ENCODE measurements at places on chromosomes 1 and 21.

DNA sequence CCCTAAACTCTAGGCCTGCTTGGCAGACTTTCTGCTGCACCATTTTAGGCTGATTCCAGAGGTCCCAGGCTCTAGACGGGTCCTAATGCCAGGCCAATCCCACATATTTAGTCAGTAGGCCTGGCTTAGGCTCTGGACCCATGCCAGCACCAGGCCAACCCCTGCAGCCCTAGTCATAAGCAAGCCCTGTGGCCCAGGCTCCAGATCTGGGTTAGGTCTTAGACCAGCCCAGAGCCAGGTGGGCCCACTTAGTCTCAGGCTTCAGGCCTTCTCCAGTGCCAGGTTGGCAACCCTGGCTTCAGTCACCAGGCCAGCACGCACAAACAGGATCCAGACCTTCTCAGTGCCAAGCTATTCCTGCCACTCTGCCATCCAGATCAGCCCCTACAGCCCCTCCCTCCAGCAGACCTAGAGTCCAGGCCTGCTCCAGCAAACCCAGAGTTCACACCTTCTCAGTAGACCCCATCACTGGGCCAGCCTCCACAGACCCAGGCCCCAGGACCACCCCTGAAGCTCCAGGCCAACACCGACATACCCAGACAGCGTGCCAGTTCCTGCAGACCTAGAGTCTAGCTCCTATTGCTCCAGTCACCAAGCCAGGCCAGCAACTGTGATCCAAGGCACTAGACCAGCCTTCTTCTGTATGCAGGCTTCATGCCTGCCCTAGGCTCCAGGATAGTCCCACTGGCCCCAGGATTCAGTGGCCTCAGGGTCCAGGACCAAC lies 467.6 kb downstream of the RWDD3 start:
- DNase-seq, result no peak

- DNase-seq, result no peak
Measured at GRCh38 chr1:8911416-8912309, 33.2 kb upstream of the ENO1 start.

- DNase-seq, result no peak
Measured at GRCh38 chr1:2318314-2319278, 72.8 kb downstream of the MORN1 start.

DNA sequence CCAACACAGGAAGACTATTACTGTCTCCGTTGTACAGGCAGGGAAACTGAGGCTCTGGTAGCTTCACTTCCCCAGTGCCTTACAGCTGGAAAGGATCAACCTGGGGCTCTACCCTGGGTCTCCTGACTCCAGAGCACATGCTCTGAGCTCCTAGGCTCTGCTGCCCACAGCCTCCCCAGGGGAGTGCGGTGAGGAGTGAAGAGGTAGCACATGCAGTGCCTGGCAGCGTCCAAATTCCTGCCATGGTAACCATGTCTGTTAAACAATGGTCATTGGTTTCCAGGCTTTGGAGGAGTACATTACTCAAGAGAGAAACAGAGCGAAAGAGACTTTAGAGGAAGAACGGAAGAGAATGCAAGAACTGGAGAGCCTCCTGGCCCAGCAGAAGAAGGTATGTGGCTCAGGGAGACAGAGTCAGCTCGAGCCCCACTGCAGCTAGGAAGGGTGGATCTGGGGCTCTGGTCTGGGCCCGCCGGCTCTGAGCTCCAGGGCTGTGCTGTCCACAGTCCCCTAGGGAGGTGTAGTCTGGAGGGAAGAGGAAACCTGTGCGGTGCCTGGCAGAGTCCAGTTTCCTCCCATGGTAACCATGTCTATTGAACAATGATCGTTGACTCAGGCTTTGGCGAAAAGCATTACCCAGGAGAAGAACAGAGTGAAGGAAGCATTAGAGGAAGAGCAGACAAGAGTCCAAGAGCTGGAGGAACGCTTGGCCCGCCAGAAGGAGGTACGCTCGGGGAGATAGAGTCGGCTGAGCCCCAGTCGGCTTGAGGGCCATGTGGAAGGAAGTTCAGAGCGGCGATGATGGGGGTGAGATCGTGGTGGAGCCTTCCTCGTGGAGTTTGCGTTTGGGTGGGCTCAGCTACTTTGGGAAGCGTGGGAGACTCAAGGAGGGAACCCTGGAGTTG lies 64.6 kb upstream of the EFHD2 start:
- DNase-seq, result no peak

- no peak for DNase-seq
Measured at GRCh38 chr21:35780983-35781382, 279.3 kb downstream of the SETD4 start.

DNA sequence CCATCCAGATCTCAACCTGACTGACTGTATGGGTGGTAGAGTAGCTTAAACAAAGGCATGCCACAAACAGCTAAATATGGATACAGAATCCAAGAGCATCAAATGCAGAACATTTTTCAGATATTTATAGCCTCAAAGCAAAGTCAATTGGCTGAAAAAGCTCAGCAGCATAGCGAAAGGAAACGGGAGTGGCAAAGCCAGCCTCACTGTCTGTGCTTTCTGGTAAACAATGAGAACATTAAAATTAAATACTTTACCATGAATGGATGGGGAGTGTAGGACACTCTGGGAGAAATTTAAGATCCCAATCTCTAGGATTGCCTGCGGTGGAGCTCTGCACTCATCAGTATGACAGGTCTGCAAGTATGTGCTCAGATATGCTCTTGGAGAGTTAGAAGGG lies 4.4 kb downstream of the RASAL2 start:
- DNase-seq, result no peak

DNA sequence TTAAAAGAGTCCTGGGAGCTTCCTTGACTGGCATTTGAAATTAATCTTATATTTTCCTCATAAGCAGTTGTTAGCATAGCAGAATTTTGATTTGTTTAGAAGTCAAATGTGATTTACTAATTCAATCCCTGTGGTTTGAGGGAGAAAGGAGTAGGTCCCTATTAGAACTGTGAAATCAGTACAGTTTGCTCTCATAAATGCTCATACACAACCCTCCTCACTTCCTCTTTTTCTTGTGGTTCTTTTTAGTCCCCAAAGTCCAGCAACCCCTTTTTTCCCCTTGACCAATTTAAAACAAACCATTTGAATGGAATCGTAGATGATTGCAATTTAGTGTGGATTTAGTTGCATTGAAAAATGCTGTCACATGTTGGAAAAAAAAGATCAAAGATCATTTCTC lies 9.2 kb upstream of the IFI44 start:
- no peak for DNase-seq

- peak; percentile 19 for DNase-seq
Measured at GRCh38 chr1:169427081-169427641, at the start of gene CCDC181. TSS of gene CCDC181 (minus strand) at chr1:169427474. CDS start at chr1:169424927, 2,547 bp downstream.

DNA sequence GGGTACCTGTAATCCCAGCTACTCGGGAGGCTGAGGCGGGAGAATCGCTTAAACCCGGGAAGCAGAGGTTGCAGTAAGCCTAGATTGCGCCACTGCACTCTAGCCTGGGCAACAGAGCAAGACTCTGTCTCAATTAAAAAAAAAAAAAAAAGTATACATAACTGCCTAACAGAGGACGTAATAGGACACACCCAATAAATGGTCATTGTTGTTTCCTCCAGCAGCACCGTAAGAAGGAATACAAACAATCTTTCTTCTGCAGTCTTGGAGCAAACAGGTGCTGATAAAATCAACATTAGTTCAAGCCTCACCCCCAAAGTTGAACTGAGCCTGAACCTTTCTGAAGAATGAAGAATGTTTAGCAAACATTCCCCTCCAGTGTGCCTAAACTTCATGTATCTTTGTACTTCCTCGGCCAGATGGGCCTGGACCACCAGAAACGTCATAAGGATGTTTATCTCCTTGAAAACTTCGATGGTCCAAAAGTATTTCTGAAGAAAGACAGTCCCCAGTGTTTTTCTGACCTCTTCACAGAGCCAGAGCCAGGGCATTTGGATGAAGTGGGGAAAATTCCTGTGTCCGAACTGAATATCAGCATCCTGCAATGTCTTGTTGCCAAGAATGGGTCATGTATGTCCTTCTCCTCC lies 136.8 kb upstream of the F3 start:
- DNase-seq, result no peak

GRCh38 chr1:38197312-38198061 lies 150.9 kb upstream of the POU3F1 start:
- DNase-seq, result no peak

GRCh38 chr1:240445369-240445768 lies 166.6 kb downstream of the GREM2 start:
- DNase-seq, result no peak

DNA sequence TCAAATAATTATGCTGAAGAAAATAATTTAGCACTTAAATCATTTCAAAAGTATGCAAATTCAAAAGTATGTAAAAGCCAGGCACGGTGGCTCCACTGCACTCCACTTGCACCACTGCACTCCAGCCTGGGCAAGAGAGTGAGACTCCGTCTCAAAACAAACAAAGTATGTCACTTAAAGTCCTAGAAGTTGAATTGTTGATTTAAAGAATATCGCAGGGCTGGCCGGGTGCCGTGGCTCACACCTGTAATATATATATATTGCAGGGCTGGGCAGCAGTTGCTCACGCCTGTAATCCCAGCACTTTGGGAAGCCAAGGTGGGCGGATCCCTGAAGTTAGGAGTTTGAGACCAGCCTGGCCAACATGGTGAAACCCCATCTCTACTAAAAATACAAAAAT lies 8.8 kb upstream of the SETDB1 start:
- no peak for DNase-seq

- DNase-seq, result no peak
Measured at GRCh38 chr1:53108646-53109580, 33.5 kb downstream of the SLC1A7 start.

DNA sequence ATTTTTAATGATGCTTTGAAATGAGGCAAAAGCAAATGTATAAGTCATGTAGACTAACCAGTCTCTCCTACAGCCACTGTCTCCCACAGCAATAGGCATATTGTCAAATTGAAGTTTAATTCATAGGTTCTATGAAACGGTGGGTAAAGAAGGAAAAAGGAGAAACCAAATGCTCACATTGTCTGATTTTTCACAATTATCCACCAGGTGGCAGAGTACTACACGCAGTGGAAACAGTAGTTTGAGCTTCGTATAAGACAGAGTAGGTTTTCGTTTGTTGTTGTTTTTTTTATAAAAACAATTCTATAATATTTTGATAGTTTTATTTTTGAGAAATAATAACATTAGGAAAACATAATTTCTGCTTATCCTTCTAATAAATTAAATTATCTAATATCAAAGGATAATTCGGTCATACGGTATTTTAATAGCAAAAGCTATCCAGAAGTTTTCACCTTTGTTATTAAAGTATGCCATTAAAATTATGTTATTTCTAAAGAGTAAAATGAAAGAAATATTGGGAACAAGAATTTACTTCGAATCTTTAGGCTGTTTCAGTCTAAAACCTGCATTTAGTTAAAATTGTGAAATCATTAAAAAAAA lies 39.1 kb downstream of the TYW3 start:
- DNase-seq, result no peak

- no peak for DNase-seq
Measured at GRCh38 chr1:53781654-53782053, 42.7 kb upstream of the GLIS1 start.

GRCh38 chr1:174875306-174875705 lies 124.4 kb upstream of the CACYBP start:
- peak; percentile 35 for DNase-seq

- DNase-seq, result no peak
Measured at GRCh38 chr1:187876775-187877174, 1048.0 kb downstream of the PLA2G4A start.

GRCh38 chr1:79220509-79220908 lies 214.0 kb upstream of the ADGRL4 start:
- no peak for DNase-seq

GRCh38 chr21:44291936-44292811 lies 6.5 kb downstream of the AIRE start:
- no peak for DNase-seq

GRCh38 chr21:17784180-17784598 lies 35.0 kb downstream of the C21orf91 start:
- no peak for DNase-seq

DNA sequence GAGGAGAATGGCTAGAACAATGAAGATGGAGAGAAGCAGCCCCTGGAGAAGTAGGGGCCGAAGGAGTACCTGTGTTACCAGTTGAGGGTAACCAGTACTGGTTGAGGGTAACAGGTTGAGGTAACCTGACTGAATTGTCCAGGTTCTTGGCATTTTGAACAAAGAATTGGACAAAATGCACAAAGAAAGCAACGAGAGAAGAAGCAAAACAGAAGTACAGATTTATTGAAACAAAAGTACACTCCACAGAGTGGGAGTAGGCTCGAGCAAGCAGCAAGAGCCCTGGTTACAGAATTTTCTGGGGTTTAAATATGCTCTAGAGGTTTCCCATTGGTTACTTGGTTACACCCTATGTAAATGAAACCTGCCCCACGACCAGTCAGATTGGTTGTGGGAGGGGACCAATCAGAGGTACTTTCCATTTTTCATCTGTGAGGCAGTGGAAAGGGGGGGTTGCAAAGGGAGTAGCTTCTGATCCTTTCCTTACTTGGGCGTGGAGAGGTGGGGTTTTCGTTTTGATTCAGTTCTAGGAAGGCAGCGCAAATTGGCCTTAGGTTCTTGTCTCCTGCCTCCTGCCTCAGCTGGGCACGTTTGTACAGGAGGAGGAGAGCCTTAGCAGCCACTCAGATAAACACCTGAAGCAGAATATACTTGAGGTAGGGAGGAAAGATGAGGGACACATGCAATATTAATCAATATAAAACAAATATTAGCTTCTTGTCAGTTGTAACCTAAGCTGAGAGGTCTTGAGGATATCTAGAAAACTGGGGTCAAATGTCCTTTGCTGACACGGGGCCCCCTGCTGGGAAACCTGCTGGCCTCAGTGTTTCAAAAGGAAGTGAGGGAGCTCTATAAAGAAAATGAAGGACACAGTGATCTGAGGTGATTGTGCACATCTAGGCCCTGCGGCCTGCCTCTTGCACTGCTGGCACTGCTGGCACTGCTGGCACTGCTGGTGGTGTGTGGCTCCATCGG lies 14.3 kb upstream of the LSM10 start:
- DNase-seq, result no peak

DNA sequence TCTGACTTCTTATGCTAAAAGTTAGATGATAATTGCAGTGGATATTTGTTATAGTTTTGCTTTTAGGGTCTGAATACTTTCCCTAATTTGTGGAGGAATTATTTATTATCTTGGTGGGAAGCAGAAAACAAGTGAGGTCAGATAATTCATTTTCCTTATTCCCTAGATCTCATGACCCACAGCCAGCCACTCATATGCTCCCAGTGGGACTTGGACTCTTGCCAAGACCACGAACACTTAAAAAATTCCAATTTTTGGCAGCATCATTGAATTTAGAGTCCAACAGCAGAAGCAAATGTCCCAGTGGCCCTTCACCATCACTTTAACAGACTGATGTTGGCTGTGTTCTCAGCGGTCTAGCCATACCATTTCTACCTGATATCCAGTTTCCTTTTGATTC lies 204.2 kb downstream of the HMCN1 start:
- DNase-seq, result no peak
